ENCODE measurements at places on chromosomes 5 and 9. TPM values are rescaled to one million over a fixed set of nuclear protein-coding genes. Genes with fewer than 3 reads are reported as not detected.

DNA sequence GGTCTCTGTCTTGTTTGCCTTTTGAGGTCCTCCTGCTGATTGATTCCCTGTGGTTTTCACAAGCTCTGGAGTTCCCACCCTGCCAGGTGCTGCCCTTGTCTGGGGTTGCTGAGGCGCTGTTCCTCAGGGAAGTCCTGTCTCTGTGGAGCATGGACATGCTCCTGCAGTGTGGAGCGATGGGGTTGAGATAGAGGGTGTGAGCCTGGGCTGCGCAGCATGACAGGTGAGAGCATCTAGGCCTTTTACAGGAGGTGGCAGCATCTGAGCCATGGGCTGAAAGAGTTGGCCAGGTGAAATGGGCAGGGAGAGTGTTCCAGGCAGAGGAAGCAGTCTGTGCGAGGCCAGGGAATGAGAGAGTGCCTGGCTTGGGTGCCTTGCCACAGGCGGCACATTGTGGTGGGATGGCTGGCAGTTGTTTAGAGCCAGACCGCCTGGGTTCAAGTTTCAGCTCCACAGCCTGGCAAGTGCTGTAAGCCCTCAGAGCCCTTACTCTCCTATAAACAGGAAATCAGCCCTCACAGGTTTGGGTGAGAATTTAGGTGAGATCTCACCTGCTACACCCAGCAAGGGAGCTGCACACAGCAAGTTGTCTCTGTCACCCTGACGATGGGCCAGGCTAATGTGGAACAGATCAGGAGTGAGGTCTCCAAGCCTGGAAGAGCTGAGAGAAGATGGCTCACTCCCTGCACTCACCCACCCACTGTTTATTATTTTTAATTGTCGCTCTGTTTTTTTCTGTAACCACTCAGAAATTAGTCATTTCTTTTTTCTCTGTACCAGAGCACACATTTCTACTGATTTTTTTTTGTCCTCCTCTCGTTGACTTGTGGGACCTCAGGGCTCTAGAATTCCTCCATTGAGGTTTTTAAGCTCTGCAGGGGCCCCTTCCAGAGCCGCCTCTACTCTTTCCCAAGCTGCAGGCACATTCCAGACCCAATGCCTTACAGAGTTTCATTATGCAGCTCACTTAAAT lies 19.6 kb downstream of the TCOF1 start:
- DNase-seq = peak; percentile 48

ANKH gene
- total RNA-seq = 23.2 TPM

DNA sequence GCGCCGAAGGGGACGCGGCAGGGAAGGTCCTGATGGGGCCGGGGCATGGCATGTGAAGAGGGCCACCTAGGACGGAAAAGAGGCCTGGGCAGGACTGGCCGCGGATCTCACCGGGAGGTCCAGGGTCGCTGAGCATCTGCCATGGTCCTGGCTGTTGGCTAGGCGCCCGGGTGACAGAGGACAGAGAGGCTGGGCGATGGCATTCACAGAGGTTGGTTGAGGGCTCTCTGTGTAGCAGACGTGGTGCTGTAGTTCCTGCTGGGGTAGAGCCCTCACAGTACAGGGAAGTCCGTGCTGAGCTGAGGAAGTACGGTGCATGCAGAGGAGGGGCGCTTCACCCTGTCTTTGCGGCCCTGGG lies 427 bp downstream of the PCYOX1L start:
- DNase-seq = no peak

- no peak for DNase-seq
Measured at GRCh38 chr9:21777701-21778100, 24.7 kb upstream of the MTAP start.

S100Z gene
- total RNA-seq = not detected

GDA gene
- total RNA-seq = 0.05 TPM

GRCh38 chr5:172788771-172789686 lies 18.0 kb upstream of the DUSP1 start:
- peak; percentile 31 for DNase-seq

- DNase-seq = no peak
Measured at GRCh38 chr5:3355126-3355525, 240.5 kb upstream of the IRX1 start.

GRCh38 chr5:83973925-83974815 lies 253.5 kb upstream of the HAPLN1 start:
- no peak for DNase-seq

DNA sequence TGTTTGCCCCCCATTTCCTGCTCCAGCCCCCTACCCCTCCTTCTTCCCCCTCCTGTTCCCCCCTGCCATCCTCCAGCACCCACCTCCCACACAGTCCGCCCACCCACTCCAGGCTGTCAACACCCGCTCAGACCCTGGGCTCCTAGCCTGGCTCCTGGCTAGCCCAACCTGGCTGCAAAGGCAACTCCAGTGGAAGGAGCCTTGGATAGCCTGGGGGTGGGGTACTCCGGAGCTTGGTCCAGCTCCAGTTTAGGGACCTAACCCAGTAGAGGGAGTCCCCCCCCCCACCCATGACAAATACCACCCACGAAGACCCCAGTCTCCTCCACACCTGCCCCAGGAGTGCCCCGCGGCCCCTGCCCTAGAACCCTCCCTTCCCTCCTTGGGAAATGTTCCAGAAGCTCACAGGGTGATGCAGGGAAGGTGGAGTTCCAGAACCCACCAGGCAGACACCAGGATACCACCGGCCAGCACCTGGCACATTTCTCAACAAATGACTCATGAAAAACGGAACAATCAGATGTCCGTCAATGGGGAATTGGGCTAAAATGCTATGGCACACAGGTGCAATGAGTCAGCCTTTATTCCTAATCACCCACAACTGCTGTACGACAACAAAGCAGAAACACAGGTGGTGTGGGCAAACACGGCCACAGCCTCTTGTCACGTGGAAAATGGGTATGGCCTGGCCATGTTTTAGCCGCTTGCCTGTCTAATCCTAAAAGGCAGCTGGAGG lies 901 bp upstream of the SLC12A7 start:
- DNase-seq = peak; percentile 99

RPP25L gene
- 26.1 TPM for total RNA-seq

- no peak for DNase-seq
Measured at GRCh38 chr5:77449981-77450380, 42.1 kb downstream of the WDR41 start.

SLC46A2 gene
- not detected for total RNA-seq

WDR70 gene
- total RNA-seq = 24.5 TPM

TCF7 gene
- total RNA-seq = 0.27 TPM

DNA sequence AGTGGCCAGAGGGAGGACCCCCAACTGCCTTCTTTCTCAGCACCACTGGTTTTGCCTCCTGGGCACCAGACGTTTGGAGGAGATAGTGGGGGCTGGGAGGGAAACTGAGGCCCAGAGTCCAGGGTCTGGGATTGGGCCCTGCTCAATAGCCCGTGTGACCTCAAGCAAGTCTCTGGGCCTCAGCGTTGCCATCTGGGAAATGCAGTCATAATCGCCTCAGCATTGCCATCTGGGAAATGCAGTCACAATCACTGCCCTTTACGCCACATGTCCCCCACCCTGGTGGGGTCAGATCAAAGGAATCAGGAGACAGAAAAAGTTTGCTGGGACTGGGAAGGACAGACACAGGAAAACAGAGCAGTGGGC lies 1.6 kb downstream of the SH2D3C start:
- no peak for DNase-seq

GKAP1 gene
- 4.3 TPM for total RNA-seq

MAP1B gene
- 60.3 TPM for total RNA-seq

C8G gene
- total RNA-seq = not detected

SLC6A3 gene
- total RNA-seq = not detected

DNA sequence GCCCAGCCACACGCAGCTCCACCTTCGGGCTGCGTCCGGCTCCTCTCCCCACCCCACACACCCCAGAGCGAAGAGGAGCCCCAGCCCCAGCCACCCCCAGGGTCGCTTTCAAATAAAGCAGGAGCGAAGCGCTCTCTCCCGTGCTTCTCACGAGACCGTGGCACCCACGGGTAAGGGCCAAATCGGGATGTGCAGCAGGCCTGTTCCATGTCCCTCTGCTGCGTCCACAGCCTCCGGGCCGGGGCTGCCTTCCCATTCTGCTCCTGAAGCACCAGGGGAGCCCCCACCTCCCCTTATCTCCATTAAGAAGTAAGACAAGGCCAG lies 59.8 kb downstream of the KCNT1 start:
- no peak for DNase-seq

DNA sequence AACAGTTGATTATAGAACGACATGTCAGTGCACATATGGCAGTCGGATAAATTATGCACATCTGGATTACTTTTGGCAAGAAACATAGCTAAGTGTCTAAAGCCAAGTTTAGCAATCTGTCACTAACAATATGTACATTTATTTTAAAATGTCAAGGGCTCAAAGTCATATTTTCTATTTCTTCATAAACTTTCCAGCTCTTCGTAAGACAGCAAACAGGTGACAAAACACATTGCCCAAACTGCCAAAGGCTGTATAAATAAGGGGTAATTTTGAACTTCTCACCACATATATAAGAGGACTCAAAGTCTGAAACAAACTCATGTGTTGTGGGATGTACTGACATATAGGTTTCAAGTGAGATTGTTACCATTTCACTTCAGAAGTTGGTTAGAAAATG lies 237.2 kb downstream of the ARL15 start:
- no peak for DNase-seq

PCDHGB6 gene
- total RNA-seq = 0.96 TPM

FAM153A gene
- total RNA-seq = 0.19 TPM

GRCh38 chr9:92980085-92980745 lies 32.9 kb downstream of the FGD3 start:
- DNase-seq = no peak

PRUNE2 gene
- 650 TPM for total RNA-seq

DNA sequence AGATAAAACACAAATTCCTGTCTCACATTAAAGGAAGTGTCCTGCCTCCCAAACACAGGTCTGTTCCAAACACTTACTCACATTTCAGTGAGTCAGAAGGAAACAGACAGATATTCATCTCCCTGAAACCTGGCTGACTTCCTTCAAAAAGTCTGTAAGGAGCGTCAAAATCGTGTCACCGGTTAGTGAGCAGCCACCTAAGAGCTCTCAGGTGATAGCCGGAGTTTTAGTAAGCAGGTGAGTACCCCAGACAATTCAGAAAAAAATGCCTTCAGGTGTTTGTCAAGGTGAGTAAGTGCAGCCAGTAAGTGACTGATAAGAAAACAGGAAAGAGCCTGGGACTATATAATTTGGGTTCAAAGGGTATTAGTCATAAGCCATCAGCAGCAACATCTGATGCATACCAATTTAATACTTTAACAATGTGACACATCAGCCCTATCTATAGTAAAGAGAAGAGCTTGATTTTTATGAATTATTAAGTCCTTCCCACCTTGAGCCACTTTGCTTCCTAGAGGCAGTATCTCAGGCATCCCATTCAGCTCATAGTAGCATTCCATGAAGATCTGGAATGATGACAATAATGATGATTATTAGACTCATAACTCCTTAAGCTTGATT lies 1.3 kb upstream of the ITGA2 start:
- no peak for DNase-seq

DNA sequence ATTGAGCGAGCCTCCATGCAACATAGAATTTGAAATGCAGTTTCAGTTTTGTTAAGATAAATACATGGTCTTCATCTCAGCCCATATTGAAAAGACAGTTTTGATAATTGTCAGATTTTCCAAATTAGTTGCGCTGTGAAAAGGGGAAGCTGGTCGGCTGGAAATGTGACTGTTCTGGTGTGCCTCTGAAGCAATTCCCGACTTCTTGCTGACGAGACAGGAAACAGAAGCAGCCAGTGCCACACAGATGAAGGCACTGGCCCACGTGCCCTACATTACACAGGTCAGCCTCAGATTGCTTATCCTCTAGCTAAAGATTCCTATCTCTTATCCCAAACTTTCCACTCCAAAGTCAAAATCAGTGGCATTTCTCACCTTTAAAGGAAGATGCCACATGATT lies 214.1 kb upstream of the TLE4 start:
- no peak for DNase-seq

GRCh38 chr5:151020304-151021110 lies at the start of gene GPX3:
Gene GPX3, plus strand, starts transcription at chr5:151020591. Its CDS starts 64 bp downstream, at chr5:151020655.
- peak; percentile 58 for DNase-seq

DNA sequence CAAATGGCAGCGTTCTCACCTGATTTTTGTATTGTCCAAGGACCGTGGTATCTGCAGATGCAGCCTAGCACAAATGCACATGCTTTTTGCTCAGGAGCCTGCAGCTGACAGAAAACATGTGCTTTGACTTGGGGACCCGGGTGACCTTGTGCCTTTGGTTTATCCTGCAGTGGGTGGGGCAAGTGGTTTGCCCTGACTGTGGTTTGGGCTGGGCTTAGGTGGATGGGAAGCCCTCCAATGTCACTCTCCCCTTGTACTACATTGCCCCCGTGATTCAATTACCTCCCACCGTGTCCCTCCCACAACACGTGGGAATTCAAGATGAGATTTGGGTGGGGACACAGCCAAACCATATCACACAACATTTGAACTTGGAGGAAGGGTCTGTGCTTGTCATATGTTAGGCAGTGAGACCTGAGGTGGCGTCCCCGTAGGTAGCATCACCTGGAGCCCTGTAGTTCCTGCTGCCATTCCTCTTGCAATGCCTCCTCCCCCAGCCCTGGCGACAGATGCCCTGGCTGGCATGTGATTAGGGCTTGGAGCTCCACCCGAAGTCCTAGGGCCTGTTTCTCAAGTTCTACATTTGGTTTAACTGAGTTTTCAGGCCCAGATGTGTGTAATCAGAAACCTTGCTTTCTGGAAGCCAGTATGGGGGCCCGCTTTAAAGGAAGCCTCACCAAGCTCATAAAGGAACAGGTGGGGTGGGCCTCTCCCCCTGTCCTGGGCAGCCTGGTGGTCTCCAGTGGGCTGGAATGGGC lies 2.1 kb downstream of the ANKRD33B start:
- no peak for DNase-seq

DNA sequence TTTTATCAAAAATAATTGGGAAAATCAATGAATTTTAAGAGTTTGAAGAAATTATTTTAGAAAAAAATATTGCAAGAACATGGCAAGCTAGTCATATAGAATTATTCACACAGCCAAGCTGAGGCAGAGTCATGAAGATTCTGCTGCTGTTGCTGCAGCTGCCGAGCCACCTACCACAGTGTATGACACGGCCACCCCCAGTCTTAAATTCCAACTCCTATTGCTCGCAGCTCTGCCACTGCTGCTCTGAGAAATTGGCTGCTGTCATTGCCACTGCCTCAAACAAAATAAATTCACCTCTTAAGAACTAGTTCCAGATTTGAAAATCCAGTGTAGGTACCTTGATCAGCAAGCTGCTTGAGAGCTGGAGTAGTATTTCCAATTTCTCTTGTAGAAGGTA lies 1318.8 kb upstream of the ACO1 start:
- peak; percentile 16 for DNase-seq

FBXW5 gene
- total RNA-seq = 196 TPM

- DNase-seq = no peak
Measured at GRCh38 chr5:50320131-50320749, 120.8 kb downstream of the EMB start.

SERF1A gene
- total RNA-seq = 11.0 TPM

DNA sequence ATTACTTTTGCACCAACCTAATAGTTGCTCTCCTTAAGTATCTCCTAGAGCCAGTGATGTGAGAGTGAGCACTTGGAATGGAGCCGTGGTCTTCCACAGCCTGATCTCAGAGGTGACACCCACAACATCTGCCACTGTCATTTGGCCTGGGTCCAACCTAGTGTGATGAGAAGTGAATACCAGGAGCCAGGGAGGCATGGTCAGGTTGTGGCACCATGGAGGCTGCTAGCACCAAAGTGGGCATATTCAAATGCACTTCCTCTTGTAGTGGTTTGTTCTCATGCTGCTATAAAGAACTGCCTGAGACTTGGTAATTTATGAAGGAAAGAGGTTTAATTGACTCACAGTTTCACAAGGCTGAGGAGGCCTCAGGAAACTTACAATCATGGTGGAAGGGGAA lies 22.6 kb upstream of the CEP72 start:
- no peak for DNase-seq
